ENCODE measurements at places on chromosomes 1 and 21.
A peak's percentile ranks its signal among the peaks of the same experiment; 100 is the strongest.

- H3K36me3 ChIP-seq = peaks cover 5% of the 10 kb centered on the region
- peaks cover 3% of the 10 kb centered on the region for H3K27me3 ChIP-seq
- DNase-seq = peak; percentile 81
- peak overlapping the region; percentile 85 for H3K27ac ChIP-seq
- peak overlapping the region; percentile 74 for H3K4me3 ChIP-seq
- H3K4me1 ChIP-seq = peaks cover 40% of the 10 kb centered on the region
Observed at GRCh38 chr1:212186427-212187207, 98.6 kb upstream of the PPP2R5A start.

- H3K4me3 ChIP-seq = no peak overlapping the region
- no peaks in the 10 kb centered on the region for H3K4me1 ChIP-seq
- DNase-seq = no peak
- no peak overlapping the region for H3K27ac ChIP-seq
- peaks cover 6% of the 10 kb centered on the region for H3K36me3 ChIP-seq
Observed at GRCh38 chr1:50516056-50516455, 92.8 kb upstream of the DMRTA2 start.

DNA sequence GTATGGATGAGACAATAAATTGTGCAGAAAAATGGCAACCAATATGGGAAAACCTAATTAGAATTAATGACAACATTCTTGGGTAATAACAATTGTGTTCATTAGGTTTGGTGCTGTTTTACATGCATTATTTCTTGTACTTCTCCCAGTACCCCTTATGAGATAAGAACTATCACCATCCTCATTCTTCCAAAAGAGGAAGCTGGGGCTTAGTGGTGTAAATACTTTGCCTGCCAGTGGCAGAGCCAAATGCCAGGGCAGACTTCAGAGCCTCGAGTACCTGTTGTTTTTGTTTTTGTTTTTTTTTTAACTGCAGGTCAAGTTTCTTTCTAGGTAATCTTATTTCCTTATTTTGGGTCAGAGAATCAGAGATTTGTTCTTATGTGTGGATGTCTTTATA, 206.4 kb downstream of the RHOU start:
- peaks cover 19% of the 10 kb centered on the region for H3K4me1 ChIP-seq
- H3K4me3 ChIP-seq = no peak overlapping the region
- H3K27me3 ChIP-seq = peaks cover 7% of the 10 kb centered on the region
- no peak overlapping the region for H3K27ac ChIP-seq

- no peak overlapping the region for H3K27ac ChIP-seq
- no peak overlapping the region for H3K4me3 ChIP-seq
- H3K27me3 ChIP-seq = peaks cover 22% of the 10 kb centered on the region
Observed at GRCh38 chr1:25744140-25744581, 55.8 kb upstream of the SELENON start.

DNA sequence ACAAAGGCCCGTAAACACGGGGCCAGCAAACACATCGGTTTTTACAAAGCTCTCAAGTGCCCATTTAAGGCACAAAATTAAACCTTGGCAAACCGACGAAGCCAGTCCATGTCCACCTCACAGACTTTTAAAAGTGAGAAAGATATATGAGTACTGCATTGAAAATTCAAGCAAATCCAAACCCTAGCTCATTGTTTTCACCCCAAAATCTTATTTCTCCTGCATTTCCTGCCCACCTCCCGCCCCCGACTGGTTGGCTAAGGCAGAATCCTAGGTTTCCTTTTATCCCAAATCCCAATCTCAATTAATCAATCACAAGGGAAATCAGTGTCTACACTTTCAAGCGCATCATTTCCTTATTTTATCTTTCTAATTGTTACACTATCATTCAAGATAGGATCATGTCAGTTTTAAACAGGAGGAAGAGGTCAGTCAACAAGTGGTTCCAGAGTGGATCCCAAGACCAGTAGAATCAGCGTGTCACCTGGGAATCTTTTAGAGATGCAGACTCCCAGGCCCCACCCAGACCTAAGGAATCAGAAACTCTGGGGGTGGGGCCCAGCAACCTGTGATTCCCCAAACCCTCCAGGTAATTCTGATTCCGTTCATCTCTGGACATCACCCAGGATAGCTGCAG, 1.7 kb upstream of the GNG4 start:
- peaks cover 20% of the 10 kb centered on the region for H3K4me1 ChIP-seq
- H3K27me3 ChIP-seq = peaks cover 66% of the 10 kb centered on the region
- DNase-seq = no peak
- peak overlapping the region; percentile 69 for H3K27ac ChIP-seq
- peaks cover 23% of the 10 kb centered on the region for H3K36me3 ChIP-seq
- H3K4me3 ChIP-seq = peak overlapping the region; percentile 75

DNA sequence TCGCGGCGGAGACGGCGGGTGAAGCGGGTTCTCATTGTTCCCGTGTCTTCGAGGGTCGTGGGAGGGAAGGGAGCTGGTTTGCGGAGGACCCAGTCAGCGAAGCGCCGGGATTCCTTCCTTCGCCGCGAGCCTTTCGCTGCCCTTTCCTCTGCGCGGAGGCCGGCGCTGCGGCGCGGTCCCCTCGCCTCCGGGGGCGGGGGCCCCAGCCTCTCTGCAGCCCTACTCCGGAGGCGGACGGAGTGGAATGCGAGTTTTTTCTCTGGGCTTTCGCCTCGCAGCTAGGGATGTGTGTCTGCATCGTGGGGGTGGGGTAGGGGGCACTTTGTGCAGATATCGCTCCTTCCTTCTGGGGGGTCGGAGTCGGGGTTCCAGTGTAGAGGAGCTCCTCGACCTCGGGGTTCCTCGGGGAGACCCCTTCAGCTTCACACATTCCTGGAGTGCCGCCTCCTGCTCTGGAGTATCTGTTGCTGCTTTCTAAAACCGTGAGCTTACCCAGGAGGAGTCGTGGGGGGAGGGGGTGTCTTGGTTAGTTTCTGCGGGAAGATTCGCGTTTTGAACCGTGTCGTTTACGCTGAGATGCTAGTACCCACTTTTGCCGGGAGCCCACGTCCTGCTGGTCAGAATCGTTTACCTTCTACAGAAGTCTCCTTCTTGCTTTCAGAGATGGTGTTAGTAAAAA, 595 bp downstream of the RNF2 start:
- H3K27ac ChIP-seq = peak overlapping the region; percentile 75
- no peaks in the 10 kb centered on the region for H3K36me3 ChIP-seq
- H3K4me3 ChIP-seq = peak overlapping the region; percentile 93

GRCh38 chr21:34582506-34583150, 32.3 kb downstream of the RCAN1 start:
- H3K27ac ChIP-seq = no peak overlapping the region
- peaks cover 11% of the 10 kb centered on the region for H3K4me1 ChIP-seq

- no peak for DNase-seq
- H3K36me3 ChIP-seq = no peaks in the 10 kb centered on the region
- no peak overlapping the region for H3K27ac ChIP-seq
- H3K4me1 ChIP-seq = no peaks in the 10 kb centered on the region
- H3K27me3 ChIP-seq = no peaks in the 10 kb centered on the region
Observed at GRCh38 chr1:213676736-213677135, 311.0 kb upstream of the PROX1 start.

Data from activated CD4-positive, alpha-beta T cell treated with anti-CD3 and anti-CD28 coated beads, Interleukin-2, amount 10 ng/mL, durations not matched to agents 24 days and 14 days (primary cell).